ENCODE measurements at places on chromosomes 3 and 15.

GRCh38 chr15:30962659-30963058, 28.8 kb downstream of the MTMR10 start:
- no peak overlapping the region for H3K27ac ChIP-seq
- no peak for DNase-seq
- H3K4me3 ChIP-seq: no peak overlapping the region
- H3K36me3 ChIP-seq: no peaks in the 10 kb centered on the region
- H3K4me1 ChIP-seq: no peaks in the 10 kb centered on the region

DNA sequence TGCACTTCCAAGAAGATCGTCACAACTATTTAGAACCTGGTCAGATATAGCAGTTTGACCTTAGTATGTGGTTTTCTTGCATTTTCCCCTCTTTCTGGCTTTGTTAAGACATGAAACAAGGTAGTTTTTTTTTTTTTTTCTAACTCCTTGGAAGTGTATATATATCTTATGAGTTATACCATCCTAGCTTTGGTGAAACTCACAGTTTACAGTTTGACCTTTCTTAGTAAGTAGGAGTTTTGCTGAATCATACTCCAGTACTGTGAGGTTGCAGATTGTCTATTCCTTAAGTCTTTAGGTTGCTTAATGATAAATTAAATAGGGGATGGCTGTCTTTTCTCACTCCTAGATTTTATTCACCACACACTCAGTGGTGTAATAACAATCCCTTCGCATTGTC, 325.0 kb downstream of the RBMS3 start:
- H3K4me1 ChIP-seq: no peaks in the 10 kb centered on the region
- no peaks in the 10 kb centered on the region for H3K36me3 ChIP-seq
- no peak overlapping the region for H3K4me3 ChIP-seq
- DNase-seq: no peak

GRCh38 chr15:89657686-89658200, 2.5 kb upstream of the KIF7 start:
- H3K36me3 ChIP-seq: no peaks in the 10 kb centered on the region
- no peaks in the 10 kb centered on the region for H3K27me3 ChIP-seq
- H3K27ac ChIP-seq: no peak overlapping the region
- DNase-seq: no peak
- no peaks in the 10 kb centered on the region for H3K4me1 ChIP-seq

GRCh38 chr15:40243126-40243810, 4.4 kb downstream of the PAK6 start:
- H3K4me3 ChIP-seq: no peak overlapping the region
- no peaks in the 10 kb centered on the region for H3K36me3 ChIP-seq
- no peak for DNase-seq
- H3K4me1 ChIP-seq: peaks cover 22% of the 10 kb centered on the region

DNA sequence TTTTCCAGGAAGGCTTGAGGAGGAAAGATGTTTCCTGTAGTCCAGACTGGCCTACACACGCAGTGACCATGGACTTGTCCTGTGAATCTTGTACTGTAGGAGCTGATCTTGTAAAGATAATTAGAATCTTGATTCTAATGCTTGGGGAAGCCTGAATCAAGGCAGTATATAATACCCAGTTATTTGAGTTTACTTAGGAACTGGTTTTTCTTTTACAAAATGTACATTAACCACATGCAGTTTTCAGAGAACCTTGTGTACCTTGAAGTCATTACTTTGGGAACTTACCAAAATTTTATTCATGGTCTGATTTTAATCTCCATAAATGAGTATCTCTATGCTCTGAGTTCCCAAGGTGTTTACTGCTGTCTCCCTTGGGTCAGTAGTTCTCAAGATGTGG, 439.9 kb upstream of the AZI2 start:
- no peaks in the 10 kb centered on the region for H3K27me3 ChIP-seq
- no peaks in the 10 kb centered on the region for H3K36me3 ChIP-seq
- DNase-seq: no peak
- no peak overlapping the region for H3K27ac ChIP-seq
